Pericardium fibroblast (primary cell): ENCODE measurements at places on chromosomes 1 and 21. TPM values are rescaled to one million over a fixed set of nuclear protein-coding genes. Genes with fewer than 3 reads are reported as not detected.

The RUNX1 gene
- 8.1 and 16.7 TPM in 2 replicates for total RNA-seq

The VWA5B1 gene
- not detected in 2 replicates for total RNA-seq

The TRIM58 gene
- 0.09 and 0.58 TPM in 2 replicates for total RNA-seq

The PCSK9 gene
- total RNA-seq: 8.9 and 34.5 TPM in 2 replicates

The PARK7 gene
- 200 and 277 TPM in 2 replicates for total RNA-seq

The ADGRB2 gene
- total RNA-seq: 6.6 and 6.9 TPM in 2 replicates

The CLCNKA gene
- under 0.01 TPM in 1 of 2 replicates, not detected in the other for total RNA-seq

The PLPPR4 gene
- 0.12 and 0.34 TPM in 2 replicates for total RNA-seq

The KRTAP12-3 gene
- total RNA-seq: not detected in 2 replicates

The AJAP1 gene
- total RNA-seq: 0.17 TPM in 1 of 2 replicates, not detected in the other

The KCNJ9 gene
- 0.60 TPM in 1 of 2 replicates, not detected in the other for total RNA-seq

The OLIG2 gene
- not detected in 2 replicates for total RNA-seq

The LY9 gene
- total RNA-seq: not detected in 2 replicates

The RAB25 gene
- total RNA-seq: not detected in 2 replicates

The NIBAN1 gene
- total RNA-seq: 13.3 and 42.6 TPM in 2 replicates

The ORC1 gene
- total RNA-seq: 0.35 and 0.77 TPM in 2 replicates

The KAZN gene
- total RNA-seq: 11.8 and 12.6 TPM in 2 replicates

The SYNJ1 gene
- 4.5 and 6.3 TPM in 2 replicates for total RNA-seq

The HCRTR1 gene
- total RNA-seq: 0.70 TPM in 1 of 2 replicates, not detected in the other

The SLAMF6 gene
- total RNA-seq: not detected in 2 replicates

The KLF17 gene
- under 0.01 TPM in 1 of 2 replicates, not detected in the other for total RNA-seq

The ZNF593OS gene
- 0.23 TPM in 1 of 2 replicates, not detected in the other for total RNA-seq

The TMEM269 gene
- under 0.01 TPM in 1 of 2 replicates, not detected in the other for total RNA-seq

The DDR2 gene
- total RNA-seq: 94.6 and 158 TPM in 2 replicates

The CCNL2 gene
- total RNA-seq: 92.3 and 98.2 TPM in 2 replicates

The DIO1 gene
- not detected in 2 replicates for total RNA-seq

The AADACL3 gene
- total RNA-seq: not detected in 2 replicates

The OR2L3 gene
- not detected in 2 replicates for total RNA-seq
